ENCODE measurements at places on chromosomes 11 and 22.

- DNase-seq, result no peak
- no peaks in the 10 kb centered on the region for H3K27me3 ChIP-seq
- no peak overlapping the region for H3K4me3 ChIP-seq
- H3K36me3 ChIP-seq, result peaks cover 100% of the 10 kb centered on the region
Measured at GRCh38 chr11:70360211-70360610, 38.1 kb upstream of the CTTN start.

- no peak overlapping the region for H3K4me3 ChIP-seq
- no peaks in the 10 kb centered on the region for H3K27me3 ChIP-seq
- DNase-seq, result no peak
- no peaks in the 10 kb centered on the region for H3K4me1 ChIP-seq
Measured at GRCh38 chr11:134480136-134480712, 68.2 kb upstream of the B3GAT1 start.

DNA sequence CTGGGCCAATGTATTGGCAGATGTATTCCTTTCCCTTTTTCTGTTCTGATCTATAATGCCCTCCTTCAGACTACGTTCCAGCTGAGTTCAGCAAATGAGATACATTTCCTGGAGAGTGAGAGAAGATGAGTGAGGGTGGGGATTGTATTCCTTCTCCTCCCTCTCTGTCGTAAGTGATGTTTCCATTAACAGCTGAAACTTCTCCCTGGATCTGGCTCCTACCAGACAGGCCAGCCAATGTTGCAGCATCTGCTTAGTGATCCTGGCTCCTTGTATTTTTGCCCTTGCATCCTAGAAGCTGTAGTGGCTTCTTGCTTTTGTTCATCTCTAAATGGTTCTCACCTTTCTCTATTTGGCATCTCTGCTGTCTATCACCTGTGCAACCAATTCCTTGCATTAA is 48.2 kb upstream of the MTMR2 start:
- H3K4me1 ChIP-seq, result no peaks in the 10 kb centered on the region
- no peaks in the 10 kb centered on the region for H3K27me3 ChIP-seq
- H3K4me3 ChIP-seq, result no peak overlapping the region
- no peaks in the 10 kb centered on the region for H3K36me3 ChIP-seq
- H3K27ac ChIP-seq, result no peak overlapping the region

DNA sequence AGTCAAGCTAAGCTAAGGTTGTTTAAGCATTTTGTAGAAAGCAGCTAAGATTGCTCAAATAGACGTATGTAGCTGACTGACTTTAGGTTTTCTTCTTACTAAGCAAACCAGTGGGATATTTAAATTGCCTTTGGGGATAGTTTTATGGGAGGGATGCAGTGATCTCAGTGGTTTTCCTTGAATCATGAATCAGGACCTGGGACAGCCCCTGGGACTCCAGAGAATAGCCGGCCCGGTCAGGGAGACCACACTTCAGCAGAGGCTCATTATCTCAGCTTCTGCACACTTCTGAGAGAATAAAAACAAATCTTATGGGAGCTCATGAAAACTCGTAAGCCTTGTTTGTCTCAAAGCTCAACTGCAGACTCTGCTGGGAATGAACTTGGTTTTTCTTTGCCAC is at the start of gene OR9I1:
Gene OR9I1, minus strand, starts transcription at position 62 of the 400 bp plus-strand sequence. CDS start 6,086 bp downstream, outside the sequence.
- no peak for DNase-seq
- H3K36me3 ChIP-seq, result no peaks in the 10 kb centered on the region
- H3K4me1 ChIP-seq, result no peaks in the 10 kb centered on the region
- H3K4me3 ChIP-seq, result no peak within 1 kb of the TSS
- peaks cover 10% of the 10 kb centered on the region for H3K27me3 ChIP-seq

DNA sequence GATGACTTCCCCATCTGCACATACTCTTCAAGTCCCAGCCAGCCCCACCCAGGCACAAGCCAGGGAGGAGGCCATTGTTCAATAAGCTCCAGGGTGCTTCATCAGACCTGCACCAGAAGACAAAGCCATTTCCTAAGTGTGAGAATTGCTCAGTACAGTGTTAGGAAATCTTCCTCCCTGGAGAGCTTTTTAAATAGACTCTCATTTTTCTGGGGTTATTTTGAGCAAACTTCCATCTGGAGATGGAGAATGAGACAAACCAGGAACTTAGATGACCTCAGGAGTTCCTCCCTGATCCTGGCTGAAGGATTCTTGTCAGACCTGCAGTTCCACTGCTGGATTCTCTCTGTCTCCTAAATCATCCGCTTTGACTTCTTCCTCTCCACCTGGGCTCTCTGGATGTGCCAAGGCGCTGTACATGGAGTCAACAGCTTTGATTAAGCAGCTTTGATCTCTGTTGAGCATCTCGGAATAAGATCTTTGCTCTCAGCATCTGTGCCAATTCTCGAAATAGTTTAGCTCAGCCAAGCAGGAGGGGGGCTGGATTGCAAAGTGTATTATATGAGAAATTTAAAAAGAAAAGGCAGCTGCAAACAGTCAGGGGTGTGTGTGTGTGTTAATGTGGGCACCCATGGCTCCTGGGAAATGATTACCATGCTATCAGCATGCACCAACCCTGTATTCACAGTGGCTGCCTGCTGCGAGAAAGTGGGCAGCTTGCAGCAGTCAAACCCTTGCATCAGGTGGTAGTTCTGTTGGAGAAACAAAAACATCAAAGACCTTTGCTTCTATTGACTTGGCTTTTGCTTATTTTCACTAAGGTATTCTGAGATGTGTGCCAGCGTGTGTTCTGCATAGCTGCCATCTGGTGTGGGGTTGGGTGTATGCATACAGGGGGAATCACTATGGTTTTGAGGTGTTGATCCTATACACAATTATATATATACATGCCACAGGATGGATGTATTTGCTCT is 70.2 kb upstream of the NAV2 start:
- H3K4me3 ChIP-seq, result no peak overlapping the region
- H3K4me1 ChIP-seq, result no peaks in the 10 kb centered on the region
- H3K27ac ChIP-seq, result no peak overlapping the region
- DNase-seq, result no peak
- H3K36me3 ChIP-seq, result no peaks in the 10 kb centered on the region
- H3K27me3 ChIP-seq, result no peaks in the 10 kb centered on the region

DNA sequence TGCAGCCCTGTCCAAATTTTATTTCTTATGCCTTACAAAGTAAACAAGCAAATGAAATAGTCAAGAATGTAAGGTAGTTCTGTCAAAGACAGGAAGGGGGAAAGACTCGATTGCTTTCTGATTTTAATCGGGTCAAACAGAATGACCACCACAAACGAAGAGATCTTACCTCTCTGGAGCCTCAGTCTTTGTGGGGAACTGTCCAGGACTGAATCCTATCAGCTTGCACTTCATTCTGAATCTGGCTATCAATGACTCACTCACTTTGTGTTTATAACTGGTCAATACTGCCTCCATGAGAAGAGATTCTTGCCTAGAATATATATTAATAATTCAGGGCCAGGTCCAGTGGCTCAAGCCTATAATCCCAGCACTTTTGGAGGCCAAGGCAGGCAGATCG is 17.2 kb downstream of the MSANTD2 start:
- no peak for DNase-seq
- H3K27me3 ChIP-seq, result no peaks in the 10 kb centered on the region
- no peaks in the 10 kb centered on the region for H3K4me1 ChIP-seq
- H3K4me3 ChIP-seq, result no peak overlapping the region
- no peak overlapping the region for H3K27ac ChIP-seq

DNA sequence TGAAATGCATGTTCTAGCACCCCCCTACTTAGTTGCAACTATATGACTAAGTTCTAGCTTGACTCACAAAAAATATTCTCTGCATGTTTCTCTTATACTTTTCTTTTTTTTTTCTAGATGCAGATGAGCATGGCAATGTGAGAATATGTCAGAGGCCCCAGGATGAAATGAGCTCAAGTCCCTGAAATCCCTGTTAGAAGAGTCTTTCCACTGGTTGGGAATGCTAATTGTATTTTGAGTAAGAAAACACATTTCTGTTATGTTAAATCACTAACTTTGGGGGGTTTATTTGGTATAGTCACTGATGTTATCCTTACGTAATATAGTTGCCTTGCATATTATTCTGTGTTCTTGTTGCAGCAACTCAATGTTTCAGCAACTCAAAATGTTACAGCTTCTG is 306.1 kb upstream of the CCDC179 start:
- H3K4me3 ChIP-seq, result no peak overlapping the region
- H3K27ac ChIP-seq, result no peak overlapping the region
- H3K4me1 ChIP-seq, result no peaks in the 10 kb centered on the region
- H3K27me3 ChIP-seq, result no peaks in the 10 kb centered on the region
- H3K36me3 ChIP-seq, result no peaks in the 10 kb centered on the region
- DNase-seq, result no peak

DNA sequence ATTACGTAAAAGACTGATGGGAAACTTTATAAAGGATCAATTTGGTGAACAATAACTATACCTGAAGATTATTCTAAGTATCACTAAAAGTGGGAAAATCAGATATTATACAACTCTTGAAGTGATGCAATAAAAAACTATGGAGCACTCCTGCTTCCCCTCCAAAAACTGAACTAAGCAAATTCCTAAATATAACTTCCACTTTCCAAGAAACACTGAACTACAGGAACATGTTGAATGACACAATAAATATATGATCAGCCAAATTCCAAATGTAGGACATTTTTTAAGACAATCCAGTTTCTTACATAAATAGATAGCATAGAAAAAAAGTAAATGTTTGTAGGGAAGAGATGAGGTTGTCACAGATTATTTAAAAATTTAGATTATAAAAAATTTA is 102.1 kb upstream of the APOA1 start:
- no peaks in the 10 kb centered on the region for H3K27me3 ChIP-seq
- no peak overlapping the region for H3K4me3 ChIP-seq
- H3K4me1 ChIP-seq, result no peaks in the 10 kb centered on the region
- H3K27ac ChIP-seq, result no peak overlapping the region

DNA sequence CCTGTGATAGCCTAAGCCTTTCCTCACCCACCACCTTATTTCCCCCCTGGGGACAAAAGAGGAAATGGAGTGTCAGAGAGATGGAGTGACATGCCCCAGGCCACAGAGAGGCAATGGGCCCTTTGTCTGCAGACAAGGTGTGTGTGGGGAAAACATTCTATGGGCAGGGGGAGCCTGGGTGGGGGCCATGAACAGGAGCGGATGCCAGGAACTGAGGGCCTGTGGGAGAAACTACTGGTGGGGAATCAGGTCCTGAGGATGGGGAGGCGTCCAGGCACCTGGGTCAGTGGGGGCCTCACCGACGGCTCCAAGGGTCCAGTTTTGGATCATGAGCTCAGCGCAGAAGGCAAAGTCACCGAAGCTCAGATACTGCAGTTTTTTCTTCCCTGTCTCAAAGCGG is 3.0 kb downstream of the FIBP start:
- peak overlapping the region; percentile 41 for H3K27ac ChIP-seq
- H3K4me3 ChIP-seq, result no peak overlapping the region
- peak; percentile 69 for DNase-seq
- peaks cover 65% of the 10 kb centered on the region for H3K4me1 ChIP-seq
- H3K27me3 ChIP-seq, result no peaks in the 10 kb centered on the region
- H3K36me3 ChIP-seq, result peaks cover 63% of the 10 kb centered on the region

GRCh38 chr11:123421589-123421988 is 8.5 kb upstream of the GRAMD1B start:
- no peak overlapping the region for H3K27ac ChIP-seq
- H3K4me1 ChIP-seq, result peaks cover 3% of the 10 kb centered on the region
- DNase-seq, result no peak
- no peaks in the 10 kb centered on the region for H3K36me3 ChIP-seq
- H3K4me3 ChIP-seq, result no peak overlapping the region

GRCh38 chr11:117870103-117870952 is 6.1 kb downstream of the FXYD6 start:
- no peak overlapping the region for H3K4me3 ChIP-seq
- peaks cover 17% of the 10 kb centered on the region for H3K27me3 ChIP-seq
- H3K27ac ChIP-seq, result no peak overlapping the region
- H3K36me3 ChIP-seq, result no peaks in the 10 kb centered on the region
- DNase-seq, result no peak
- peaks cover 12% of the 10 kb centered on the region for H3K4me1 ChIP-seq

GRCh38 chr11:106091480-106092123 is 14.1 kb downstream of the AASDHPPT start:
- H3K27me3 ChIP-seq, result no peaks in the 10 kb centered on the region
- H3K36me3 ChIP-seq, result peaks cover 64% of the 10 kb centered on the region
- no peak for DNase-seq
- no peak overlapping the region for H3K27ac ChIP-seq
- H3K4me3 ChIP-seq, result no peak overlapping the region

GRCh38 chr11:120773501-120774031 is 250.3 kb upstream of the TBCEL start:
- no peaks in the 10 kb centered on the region for H3K4me1 ChIP-seq
- H3K27ac ChIP-seq, result no peak overlapping the region
- no peaks in the 10 kb centered on the region for H3K36me3 ChIP-seq
- no peak overlapping the region for H3K4me3 ChIP-seq
- H3K27me3 ChIP-seq, result no peaks in the 10 kb centered on the region

- peaks cover 17% of the 10 kb centered on the region for H3K36me3 ChIP-seq
- peaks cover 14% of the 10 kb centered on the region for H3K4me1 ChIP-seq
- H3K27ac ChIP-seq, result no peak overlapping the region
- DNase-seq, result no peak
Measured at GRCh38 chr22:40766956-40767355, 52.2 kb downstream of the SLC25A17 start.
